Ammon's horn (tissue), 1 donor: ENCODE measurements at places on chromosomes 2 and 18.

DNA sequence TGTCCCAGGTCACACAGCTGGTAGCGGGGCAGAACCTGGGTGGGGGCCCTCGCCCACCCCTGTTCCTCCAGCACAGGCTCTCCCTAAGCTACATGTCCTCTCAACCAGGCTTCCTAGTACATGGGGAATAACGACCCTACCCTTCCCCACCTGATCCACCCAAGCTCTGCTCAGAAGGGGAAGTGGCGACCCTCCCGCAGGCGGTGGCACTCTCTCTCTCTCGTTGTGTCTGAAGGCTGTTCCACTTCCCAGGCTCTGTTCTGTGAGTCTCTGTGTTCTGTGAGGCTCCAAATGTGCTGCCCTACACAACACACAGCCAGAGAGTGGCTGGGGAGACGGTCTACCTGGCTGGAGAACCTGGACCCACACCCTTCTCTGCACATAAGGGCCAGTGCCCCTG is 135.8 kb downstream of the COPS8 start:
- DNase-seq: no peak

DNA sequence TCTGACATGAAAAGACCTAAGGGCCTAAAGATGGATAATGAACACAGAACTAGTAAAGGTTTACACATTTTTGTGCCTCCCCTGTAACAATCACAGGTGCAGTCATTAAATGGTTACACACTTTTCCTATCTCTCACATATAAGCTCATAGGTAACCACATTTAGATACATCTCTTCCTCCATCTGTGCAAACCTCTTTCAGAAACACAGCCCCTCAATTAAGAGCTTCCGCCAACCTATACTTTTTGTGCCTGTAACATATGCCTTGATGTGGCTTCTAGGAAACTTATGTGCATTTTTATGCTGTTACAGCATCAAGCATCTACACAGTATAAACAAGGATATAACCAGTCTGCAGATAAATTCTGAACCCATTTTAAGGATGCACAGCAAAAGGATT is 643.3 kb downstream of the BCL11A start:
- DNase-seq: no peak

GRCh38 chr2:97840198-97840597 is 126.8 kb downstream of the ZAP70 start:
- DNase-seq: no peak

DNA sequence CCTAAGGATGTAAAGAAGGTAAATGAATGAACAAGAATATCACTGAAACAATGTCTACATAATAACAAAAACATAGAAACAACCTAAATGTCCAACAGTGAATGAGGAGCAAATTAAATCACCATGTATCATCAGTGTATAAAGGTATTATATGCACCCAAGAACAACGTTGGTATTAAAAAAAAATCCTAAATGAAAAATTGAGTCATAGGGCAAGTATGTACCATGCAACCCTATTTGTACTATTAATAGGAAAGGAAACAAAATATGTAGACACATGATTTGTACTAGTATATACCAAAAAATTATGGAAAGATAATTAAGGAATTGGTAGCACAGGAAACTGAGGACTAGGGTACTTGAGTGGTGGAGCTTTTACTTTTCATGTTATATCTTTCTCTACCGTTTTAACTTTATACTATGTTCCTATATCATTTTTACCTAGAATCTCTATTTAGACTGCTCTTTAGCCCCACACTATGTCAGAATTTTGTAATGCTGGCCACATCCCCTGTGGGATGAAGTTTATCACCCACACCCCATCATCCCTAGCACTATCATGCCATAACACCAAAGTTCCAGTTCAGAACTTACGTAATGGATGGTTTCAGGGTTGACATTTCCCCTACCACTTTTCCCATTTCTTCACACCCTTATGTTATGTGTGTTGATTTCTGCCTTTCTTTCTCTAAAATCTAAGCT is 25.6 kb downstream of the IKZF2 start:
- no peak for DNase-seq

DNA sequence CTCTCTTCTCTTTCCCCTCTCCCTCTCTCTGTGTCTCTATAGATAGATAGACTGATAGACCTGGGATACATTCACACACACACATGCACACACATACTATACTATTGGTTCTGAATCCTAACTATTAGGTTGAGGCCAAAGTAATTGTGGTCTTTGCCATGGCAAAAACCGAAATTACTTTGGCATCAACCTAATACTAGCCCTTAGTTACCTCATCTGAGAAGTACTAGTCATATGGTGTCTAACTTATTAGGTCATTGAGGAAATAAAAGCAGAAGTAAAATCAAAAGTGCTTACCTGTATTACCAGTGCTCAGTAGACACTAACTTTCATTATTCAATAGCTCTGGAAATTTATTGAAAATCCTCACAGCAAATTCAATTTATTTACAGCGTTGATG is 451.5 kb downstream of the EPHA4 start:
- no peak for DNase-seq

DNA sequence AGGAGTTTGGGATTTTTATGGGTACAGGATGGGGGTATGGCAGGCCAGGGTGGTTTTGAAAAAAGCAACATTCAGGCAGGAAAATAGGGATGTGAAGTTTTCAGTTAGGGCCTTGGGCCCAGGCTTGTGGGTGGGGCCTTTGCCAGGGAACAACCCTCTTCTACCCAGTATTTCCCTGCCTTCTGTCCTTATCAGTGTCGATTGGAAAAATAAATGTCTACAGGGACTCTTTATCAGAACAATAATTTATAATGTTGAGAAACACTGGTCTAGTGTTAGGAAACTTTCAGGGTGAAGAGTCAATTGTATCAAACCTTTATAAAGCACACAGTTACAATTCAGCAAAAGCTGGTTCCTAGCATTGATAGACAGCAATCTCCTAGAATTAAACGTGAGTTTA is 214.1 kb upstream of the NABP1 start:
- no peak for DNase-seq

- DNase-seq: no peak
These were observed 155.6 kb upstream of the DSEL start for GRCh38 chr18:67672155-67672554.

DNA sequence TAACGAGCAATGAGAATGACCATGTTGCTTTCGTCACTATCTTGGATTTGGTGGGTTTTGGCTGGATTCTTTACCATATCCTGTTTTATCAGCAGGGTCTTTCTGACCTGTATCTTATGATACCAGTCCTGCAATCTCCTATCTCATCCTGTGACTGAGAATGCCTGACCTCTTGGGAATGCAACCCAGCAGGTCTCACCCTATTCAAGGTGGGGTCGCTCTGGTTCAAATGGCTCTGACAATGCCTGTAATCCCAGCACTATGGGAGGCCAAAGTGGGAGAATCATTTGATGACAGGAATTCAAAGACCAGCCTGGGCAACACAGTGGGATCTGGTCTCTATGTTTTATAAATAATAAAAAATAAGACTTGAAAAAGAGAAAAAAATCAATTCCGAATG is 173.5 kb downstream of the ACTR3 start:
- DNase-seq: no peak

- no peak for DNase-seq
These were observed 863 bp downstream of the ECEL1 start for GRCh38 chr2:232486558-232487384.

GRCh38 chr18:70931942-70932814 is 643.3 kb downstream of the SOCS6 start:
- DNase-seq: peak; percentile 40

DNA sequence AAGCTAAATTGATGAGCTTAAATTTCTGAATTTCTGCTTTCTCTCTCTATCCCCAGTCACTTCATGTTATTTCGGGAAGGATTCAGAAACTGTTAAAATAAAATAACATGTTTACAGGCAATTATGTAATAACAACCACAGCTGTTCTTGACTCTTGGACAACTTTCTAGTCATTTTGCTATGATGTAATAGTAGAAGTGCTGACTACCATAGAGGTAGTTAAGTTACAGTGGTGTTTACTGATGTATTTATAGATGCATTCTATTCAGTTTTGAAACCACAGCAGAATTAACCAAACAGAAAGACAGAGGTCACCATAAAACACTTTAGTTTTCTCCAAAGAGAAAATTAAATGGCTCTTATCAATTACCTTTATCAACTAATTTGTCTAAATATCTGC is 1292.0 kb upstream of the CHAC2 start:
- no peak for DNase-seq

- no peak for DNase-seq
These were observed 252.9 kb downstream of the CLIP4 start for GRCh38 chr2:29367986-29368658.

- DNase-seq: no peak
These were observed 404.6 kb downstream of the ARHGAP15 start for GRCh38 chr2:143533846-143534245.

DNA sequence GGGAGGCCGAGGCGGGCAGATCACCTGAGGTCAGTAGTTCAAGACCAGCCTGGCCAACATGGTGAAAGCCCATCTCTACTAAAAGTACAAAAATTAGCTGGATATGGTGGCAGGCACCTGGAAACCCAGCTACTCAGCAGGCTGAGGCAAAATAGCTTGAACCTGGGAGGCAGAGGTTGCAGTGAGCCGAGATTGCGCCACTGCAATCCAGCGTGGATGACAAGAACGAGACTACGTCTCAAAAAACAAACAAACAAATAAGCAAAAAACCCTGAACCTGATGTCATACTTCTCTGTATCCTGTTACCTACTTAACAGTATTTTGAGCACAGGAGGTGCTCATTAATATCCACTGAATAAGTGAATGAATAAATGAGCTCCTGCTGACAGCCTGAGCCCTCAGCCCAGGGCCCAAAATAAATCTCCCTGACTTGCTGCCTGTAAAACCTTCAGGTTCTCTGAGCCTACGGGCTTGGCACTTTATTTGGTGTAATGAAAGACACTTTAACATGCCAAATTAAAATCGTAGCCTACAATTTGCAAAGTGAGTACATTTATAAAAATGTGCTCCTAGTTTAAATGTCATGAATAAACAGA is 215.1 kb downstream of the ZNF385B start:
- DNase-seq: no peak

DNA sequence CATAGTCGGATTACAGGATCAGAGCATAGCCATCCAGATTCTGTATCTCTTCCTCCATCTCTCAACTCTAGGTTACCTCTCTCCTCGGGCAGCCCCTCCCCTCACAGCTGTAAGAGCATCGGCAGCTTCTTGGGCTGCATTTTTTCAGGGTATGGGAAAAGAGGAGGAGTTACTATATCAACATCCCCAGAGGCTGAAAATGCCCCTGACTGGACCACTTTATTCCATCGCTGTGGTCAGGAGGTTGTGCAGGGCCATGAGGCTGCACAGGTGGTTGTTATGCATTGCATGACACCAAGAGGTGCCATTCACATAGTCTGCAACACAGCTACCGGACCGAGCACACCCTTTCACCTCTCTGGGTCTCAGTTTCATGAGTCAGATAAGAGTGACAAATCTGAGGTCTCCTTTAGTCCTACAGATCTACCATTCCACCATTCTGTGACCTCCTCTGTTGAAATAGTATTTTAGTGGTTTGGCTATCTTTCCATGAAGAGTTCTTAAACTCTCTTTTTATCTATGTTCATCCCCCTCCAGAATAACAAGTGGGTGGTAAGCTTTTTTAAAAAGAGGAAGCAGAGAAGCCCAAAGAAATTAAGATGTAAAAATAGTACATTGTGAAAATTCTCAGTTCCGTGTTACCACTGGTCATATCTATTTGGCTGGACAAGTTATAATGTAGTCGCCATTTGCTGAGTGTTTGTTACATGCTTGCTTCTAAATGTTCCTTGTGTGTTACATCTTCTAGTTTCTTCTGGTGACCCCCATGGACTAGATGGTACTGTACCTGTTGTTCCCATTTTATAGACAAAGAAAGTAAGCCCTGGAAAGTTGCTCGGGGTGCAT is 56.6 kb upstream of the SLC1A4 start:
- DNase-seq: no peak

GRCh38 chr2:237863102-237863511 is 3.7 kb downstream of the RAMP1 start:
- DNase-seq: no peak

- DNase-seq: no peak
These were observed 86.6 kb downstream of the ASB1 start for GRCh38 chr2:238513346-238513745.

DNA sequence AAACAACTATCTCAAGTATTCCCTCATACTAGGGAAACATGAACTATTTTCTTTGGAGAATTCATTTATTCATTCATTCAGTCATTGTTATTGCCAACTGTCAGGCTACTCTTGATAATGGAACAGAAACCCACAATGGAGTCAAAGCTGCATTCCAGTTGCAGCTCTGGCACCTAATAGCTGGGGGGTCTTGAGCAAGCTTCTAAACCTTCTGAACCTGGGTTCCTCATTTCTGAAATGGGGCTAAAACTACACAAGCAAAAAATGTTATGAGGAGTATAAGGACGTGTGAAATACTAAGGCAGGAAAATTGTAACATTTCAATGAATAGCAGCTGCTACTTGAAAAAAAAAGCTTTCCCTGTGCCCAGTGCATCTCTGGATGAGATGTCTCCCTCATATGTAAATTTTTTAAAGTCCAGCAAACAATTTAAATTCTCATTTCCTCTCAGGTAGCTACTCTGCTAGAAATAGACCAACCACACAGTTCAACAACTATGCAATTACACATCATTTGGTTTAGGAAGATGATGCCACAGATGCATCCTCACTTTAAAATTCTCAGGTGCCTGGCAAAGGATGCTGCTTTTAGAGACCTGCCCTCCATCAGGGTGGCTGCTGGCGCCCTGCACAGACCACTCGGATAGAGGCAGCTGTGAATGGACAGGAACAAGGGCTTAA is 38.5 kb downstream of the SPRED2 start:
- no peak for DNase-seq

- no peak for DNase-seq
These were observed 111.3 kb downstream of the NDUFA10 start for GRCh38 chr2:239913636-239914417.

- no peak for DNase-seq
These were observed 412.1 kb upstream of the TRIB2 start for GRCh38 chr2:12304564-12305171.

DNA sequence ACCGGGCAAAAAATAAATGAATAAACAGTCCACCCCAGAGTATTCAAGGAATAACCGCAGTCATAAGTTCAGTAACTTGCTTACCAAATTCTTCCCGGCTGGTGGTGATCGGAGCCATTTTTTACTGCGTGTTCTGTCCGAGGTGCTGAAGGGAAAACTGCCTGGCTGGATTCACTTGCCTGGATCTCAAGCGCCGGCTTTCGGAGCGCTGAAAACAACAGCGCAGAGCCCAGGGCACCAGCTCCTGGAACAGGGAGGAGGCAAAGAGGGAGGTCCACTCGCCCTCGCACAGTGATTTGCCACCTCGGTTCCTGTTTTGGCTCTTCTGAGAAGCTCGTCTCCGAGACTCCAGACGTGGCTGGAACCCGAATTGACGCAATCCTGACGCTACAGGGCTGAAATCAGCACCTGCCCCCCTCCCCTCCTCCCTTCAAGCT is at the start of gene SYT4:
TSS of gene SYT4 (minus strand) at position 327 of the 437 bp plus-strand sequence. CDS start at position 118, 209 bp downstream.
- peak; percentile 74 for DNase-seq
